Iris pigment epithelial cell (primary cell): ENCODE measurements at places on chromosomes 1 and 21.

- no peak for DNase-seq
Measured at GRCh38 chr1:246773213-246773641, 49.0 kb downstream of the SCCPDH start.

- no peak for DNase-seq
Measured at GRCh38 chr1:213250041-213250440, 199.0 kb downstream of the RPS6KC1 start.

- no peak for DNase-seq
Measured at GRCh38 chr1:19769211-19769932, 30.3 kb downstream of the TMCO4 start.

- DNase-seq: peak; percentile 38
Measured at GRCh38 chr1:150798525-150798924, 9.5 kb downstream of the CTSK start.
